ENCODE measurements at places on chromosomes 5 and 9. TPM values are rescaled to one million over a fixed set of nuclear protein-coding genes. Genes with fewer than 3 reads are reported as not detected.
A peak's percentile ranks its signal among the peaks of the same experiment; 100 is the strongest.

GRCh38 chr5:883475-884181 is 9.0 kb downstream of the BRD9 start:
- H3K27me3 ChIP-seq, result no peaks in the 10 kb centered on the region
- no peaks in the 10 kb centered on the region for H3K4me1 ChIP-seq
- no peak overlapping the region for H3K4me3 ChIP-seq
- no peak overlapping the region for H3K27ac ChIP-seq

DNA sequence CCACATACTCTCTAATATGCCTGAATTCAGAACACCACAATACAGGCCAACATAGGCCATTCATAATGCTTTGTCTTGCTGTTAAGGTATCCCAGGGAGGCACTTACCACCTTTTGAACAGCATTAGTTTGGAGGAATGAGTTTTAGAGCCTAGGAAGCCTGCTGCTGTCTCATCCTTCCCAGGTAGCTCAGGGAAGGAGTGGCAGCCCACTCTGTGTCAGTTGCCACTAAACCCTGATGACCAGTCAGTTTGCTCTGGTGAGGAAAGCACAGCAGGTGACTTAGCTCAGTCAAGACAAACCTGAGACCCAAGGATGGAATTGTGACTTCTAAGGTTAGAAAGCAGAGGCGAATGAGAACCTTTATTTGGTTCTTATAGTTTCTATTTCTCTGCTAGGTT is 337.4 kb upstream of the ATP10B start:
- no peak overlapping the region for H3K27ac ChIP-seq
- H3K36me3 ChIP-seq, result no peaks in the 10 kb centered on the region
- H3K4me3 ChIP-seq, result no peak overlapping the region
- H3K4me1 ChIP-seq, result no peaks in the 10 kb centered on the region
- DNase-seq, result no peak
- H3K27me3 ChIP-seq, result no peaks in the 10 kb centered on the region

Gene MAMDC2
- total RNA-seq, result 0.61 TPM

DNA sequence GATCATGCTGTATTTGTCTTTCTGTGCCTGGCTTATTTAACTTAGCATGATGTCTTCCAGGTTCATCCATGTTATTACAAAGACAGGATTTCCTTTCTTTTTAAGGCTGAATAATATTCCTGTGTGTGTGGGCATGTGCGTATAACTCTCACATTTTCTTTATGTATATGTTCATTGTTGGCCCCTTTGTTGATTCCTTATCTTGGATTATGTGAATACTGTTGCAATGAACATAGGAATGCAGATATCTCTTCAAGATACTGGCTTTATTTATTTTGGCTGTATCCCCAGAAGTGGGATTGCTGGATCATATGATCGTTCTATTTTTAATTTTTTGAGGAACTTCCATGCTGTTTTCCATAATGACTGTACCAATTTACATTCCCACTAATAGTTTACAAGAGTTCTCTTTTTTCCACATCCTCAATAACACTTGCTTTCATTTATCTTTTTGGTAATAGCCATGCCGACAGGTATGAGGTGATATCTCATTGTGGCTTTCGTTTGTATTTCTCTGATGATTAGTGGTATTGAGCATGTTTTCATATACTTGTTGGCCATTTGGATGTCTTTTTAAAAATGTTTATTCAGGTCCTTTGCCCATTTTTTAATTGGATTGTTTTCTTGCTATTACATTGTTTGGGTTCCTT is 38.0 kb downstream of the CREBRF start:
- no peak overlapping the region for H3K4me3 ChIP-seq
- H3K4me1 ChIP-seq, result no peaks in the 10 kb centered on the region
- DNase-seq, result no peak
- H3K27me3 ChIP-seq, result no peaks in the 10 kb centered on the region
- H3K27ac ChIP-seq, result no peak overlapping the region

GRCh38 chr5:61330341-61330844 is 1.7 kb upstream of the ZSWIM6 start:
- H3K27ac ChIP-seq, result peak overlapping the region; percentile 91
- peaks cover 29% of the 10 kb centered on the region for H3K4me1 ChIP-seq
- H3K27me3 ChIP-seq, result no peaks in the 10 kb centered on the region
- no peak for DNase-seq

DNA sequence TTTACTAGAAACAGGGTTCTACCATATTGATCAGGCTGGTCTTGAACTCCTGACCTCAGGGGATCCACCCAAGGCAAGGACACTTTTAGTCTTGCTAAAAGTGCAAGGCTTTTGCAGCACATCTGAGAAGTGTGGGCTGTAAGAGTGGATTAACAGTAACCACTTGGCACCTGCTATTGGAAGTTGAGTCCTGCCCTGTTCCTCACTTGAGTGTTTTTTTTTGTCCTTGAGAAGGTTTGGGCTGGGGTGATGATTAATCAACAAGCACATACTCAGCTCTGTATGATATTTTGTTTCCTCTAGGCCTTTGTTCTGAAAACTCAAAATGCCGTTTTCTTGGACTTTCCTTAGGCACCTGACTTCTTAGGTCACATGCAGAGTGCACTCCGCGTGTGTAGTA is 37.4 kb downstream of the SNX30 start:
- no peak overlapping the region for H3K27ac ChIP-seq
- no peak overlapping the region for H3K4me3 ChIP-seq
- H3K4me1 ChIP-seq, result no peaks in the 10 kb centered on the region

GRCh38 chr9:33024126-33024965 is 727 bp upstream of the DNAJA1 start:
- peak; percentile 14 for DNase-seq
- no peaks in the 10 kb centered on the region for H3K27me3 ChIP-seq
- H3K4me3 ChIP-seq, result peak overlapping the region; percentile 98
- peaks cover 48% of the 10 kb centered on the region for H3K4me1 ChIP-seq

DNA sequence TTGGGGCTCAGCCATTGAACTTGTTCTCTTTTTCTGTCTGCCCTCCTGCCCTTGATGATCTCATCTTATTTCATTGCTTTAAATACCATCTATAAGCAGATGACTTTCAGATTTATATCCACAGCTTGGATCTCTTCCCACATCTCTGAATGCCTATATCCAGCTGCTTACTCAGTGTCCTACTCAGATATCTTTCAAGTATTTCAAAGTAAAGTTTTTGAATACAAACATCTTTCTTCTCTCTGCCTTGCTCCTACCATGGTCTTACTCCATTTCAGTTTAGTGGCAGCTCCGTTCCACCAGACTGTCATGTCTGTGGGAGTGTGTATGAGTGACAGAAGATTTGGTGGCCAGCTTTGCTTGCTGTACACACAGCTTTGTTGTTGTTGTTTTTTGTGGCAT is 59.7 kb downstream of the ERBIN start:
- no peaks in the 10 kb centered on the region for H3K27me3 ChIP-seq
- no peak for DNase-seq
- H3K36me3 ChIP-seq, result no peaks in the 10 kb centered on the region
- H3K27ac ChIP-seq, result no peak overlapping the region
- H3K4me1 ChIP-seq, result peaks cover 10% of the 10 kb centered on the region
- no peak overlapping the region for H3K4me3 ChIP-seq

DNA sequence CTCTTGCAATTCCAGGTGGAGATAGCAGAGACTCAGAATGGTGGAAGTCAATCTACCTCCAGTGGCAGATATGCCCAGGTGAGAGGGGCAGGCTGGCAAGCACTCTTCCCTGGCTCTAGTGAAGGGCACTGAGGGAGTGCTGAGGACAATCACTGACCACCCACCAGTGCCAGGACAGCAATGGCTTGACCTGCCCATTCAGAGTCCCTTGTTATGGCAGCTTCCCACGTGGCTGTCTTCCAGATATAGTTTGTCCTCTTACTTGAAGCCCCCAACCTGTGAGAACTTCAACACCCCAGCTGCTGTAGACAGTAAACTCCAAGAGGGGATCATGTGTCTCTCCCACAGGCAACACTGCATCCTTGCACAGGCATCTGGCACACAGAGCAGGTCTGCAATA is 104.7 kb downstream of the LHFPL2 start:
- no peaks in the 10 kb centered on the region for H3K27me3 ChIP-seq
- no peak for DNase-seq
- no peak overlapping the region for H3K4me3 ChIP-seq

- no peak for DNase-seq
- no peaks in the 10 kb centered on the region for H3K27me3 ChIP-seq
- peaks cover 31% of the 10 kb centered on the region for H3K4me1 ChIP-seq
- no peaks in the 10 kb centered on the region for H3K36me3 ChIP-seq
Observed at GRCh38 chr9:110157823-110158664, 49.9 kb downstream of the C9orf152 start.

DNA sequence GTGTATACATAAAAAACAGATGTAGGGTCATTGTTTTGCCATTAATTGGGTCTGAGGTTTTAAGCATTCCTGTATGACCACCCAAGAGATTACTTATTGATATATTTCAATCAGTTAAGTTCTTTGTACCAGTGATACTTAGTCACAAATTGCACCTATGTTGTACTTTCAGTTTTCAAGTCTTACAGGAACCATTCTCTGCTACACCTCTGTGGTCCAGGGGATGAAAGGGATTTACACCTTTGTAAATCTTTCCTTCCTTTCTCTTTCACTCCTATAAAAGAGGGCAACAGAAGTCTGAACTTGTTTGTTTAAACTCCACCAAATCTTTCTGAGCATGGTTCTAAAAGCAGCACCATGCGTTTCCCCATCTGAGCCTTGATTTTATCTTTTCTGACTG is 86.1 kb downstream of the DEPDC1B start:
- H3K27ac ChIP-seq, result no peak overlapping the region
- H3K27me3 ChIP-seq, result no peaks in the 10 kb centered on the region
- no peak for DNase-seq
- H3K36me3 ChIP-seq, result no peaks in the 10 kb centered on the region

Gene PLAC8L1
- total RNA-seq, result 0.88 TPM

DNA sequence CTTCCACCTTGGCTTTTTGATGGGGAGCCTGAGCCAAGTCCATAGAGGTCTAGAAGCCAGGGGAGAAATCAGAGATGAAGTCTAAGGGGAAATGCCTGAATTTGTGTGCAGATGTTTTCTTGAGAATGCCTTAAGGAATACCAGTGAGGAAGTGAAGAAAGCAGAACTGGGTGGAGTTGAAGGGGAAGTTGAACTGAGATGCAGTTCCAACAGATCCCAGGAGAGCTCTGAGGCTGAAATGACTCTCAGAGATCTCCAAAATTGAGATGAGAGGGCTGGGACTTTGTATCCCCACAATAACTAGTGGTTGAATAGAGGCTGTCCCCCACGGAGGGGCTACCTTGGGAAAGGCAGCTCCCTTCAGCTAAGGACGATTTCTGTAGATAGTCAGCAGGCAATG is 197.1 kb downstream of the ZNF462 start:
- no peak for DNase-seq
- H3K36me3 ChIP-seq, result no peaks in the 10 kb centered on the region
- no peaks in the 10 kb centered on the region for H3K27me3 ChIP-seq
- H3K4me1 ChIP-seq, result no peaks in the 10 kb centered on the region

- H3K27ac ChIP-seq, result no peak overlapping the region
- no peaks in the 10 kb centered on the region for H3K4me1 ChIP-seq
- no peak overlapping the region for H3K4me3 ChIP-seq
- no peaks in the 10 kb centered on the region for H3K27me3 ChIP-seq
Observed at GRCh38 chr5:172082180-172082579, 75.7 kb upstream of the FBXW11 start.

- DNase-seq, result peak; percentile 32
- no peaks in the 10 kb centered on the region for H3K27me3 ChIP-seq
- H3K4me1 ChIP-seq, result peaks cover 12% of the 10 kb centered on the region
- peaks cover 15% of the 10 kb centered on the region for H3K36me3 ChIP-seq
- peak overlapping the region; percentile 31 for H3K27ac ChIP-seq
- H3K4me3 ChIP-seq, result no peak overlapping the region
Observed at GRCh38 chr5:98905857-98906688, 22.7 kb downstream of the CHD1 start.

- DNase-seq, result no peak
- H3K27ac ChIP-seq, result no peak overlapping the region
- H3K27me3 ChIP-seq, result no peaks in the 10 kb centered on the region
- H3K36me3 ChIP-seq, result no peaks in the 10 kb centered on the region
- H3K4me1 ChIP-seq, result no peaks in the 10 kb centered on the region
Observed at GRCh38 chr5:137072361-137073115, 426.6 kb downstream of the SPOCK1 start.

Data from naive thymus-derived CD4-positive, alpha-beta T cell (primary cell).